NCI-H2029 (cell line): ENCODE measurements at places on chromosomes 5 and 9.

DNA sequence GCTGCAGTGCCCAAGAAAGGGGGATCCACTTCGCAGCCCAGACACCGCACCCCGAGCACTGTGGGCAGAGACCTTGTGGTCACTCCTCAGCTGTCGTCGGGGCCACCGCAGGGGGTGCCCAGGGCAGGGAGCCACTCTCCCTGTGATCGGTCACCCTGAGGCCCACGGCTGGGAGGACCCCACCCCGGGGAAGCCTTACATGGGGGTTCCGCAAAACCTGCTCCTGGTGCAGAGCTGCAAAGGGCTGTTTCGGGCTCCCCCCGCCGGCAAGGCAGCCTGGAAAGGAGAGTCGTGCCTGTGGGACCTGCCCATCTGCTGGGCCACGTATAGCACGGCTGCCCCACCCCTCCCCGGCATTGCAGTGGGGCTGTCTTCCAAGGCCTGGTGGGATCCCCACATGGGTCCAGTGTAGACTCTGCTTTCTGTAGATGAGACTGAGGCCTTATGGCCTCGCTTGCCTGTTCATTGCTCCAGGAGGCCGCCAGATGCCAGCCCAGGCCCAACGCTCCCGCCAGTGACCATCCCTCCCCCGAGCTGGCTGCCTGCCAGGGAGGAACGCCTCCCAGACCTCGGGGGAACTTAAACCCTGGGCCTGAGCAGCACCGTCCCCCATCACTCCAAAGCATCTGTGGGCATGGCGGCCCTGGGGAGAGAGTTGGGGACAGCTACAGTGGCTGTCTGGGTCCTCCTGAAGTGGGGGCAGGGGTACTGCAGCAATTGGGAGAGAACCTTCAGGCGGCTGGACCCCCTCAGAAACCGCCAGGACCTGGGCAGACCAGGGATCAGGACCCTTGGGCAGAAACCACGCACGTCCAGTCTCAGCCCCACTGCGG lies 1.6 kb upstream of the DNLZ start:
- DNase-seq: no peak

- no peak for DNase-seq
These were observed 31.0 kb upstream of the TCF7 start for GRCh38 chr5:134083517-134083916.

DNA sequence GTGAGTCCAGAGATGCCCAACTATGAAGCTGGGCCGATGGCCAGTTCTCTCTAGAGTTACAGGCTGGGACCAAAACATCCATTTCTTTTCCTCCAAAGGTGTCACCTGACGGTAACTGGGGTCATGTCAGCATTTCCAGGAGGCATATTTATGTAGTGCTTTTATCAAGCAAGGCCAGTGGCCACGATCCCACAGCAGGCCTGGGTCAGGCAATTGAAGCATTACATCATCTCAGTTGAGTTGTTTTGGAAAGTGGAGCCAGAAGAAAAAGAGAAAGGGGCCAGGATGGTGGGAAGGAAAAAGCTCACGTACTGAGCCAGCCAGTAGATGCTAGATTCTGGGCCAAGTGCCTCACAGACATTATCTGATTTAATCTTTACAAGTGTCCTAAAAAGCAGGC lies 73.9 kb upstream of the BRINP1 start:
- no peak for DNase-seq

GRCh38 chr9:13110766-13111417 lies 168.6 kb downstream of the MPDZ start:
- DNase-seq: no peak

- peak; percentile 6 for DNase-seq
These were observed 205.3 kb upstream of the WWC1 start for GRCh38 chr5:168086104-168086610.
